ENCODE measurements at places on chromosomes 1 and 21.

DNA sequence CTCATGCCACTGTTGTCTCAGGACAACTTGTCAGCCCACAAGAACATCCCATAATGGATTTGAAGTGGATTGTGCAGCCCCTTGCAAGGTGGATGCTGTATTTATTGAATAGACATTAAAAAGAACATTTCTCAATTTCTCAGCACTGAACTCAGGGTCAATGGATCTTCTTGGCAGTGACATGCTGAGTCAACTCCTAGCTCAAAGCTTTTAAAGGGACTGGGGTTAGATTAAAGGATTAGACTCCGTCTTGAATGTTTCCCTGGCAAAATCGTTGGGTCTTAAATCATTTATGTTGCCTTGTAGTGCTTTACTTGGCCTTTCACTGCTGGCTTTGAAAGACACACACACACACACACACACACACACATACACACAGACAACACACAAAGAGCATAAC is 221.6 kb upstream of the PBX1 start:
- no peak for DNase-seq

GRCh38 chr1:82472489-82473131 is 671.9 kb downstream of the ADGRL2 start:
- no peak for DNase-seq

DNA sequence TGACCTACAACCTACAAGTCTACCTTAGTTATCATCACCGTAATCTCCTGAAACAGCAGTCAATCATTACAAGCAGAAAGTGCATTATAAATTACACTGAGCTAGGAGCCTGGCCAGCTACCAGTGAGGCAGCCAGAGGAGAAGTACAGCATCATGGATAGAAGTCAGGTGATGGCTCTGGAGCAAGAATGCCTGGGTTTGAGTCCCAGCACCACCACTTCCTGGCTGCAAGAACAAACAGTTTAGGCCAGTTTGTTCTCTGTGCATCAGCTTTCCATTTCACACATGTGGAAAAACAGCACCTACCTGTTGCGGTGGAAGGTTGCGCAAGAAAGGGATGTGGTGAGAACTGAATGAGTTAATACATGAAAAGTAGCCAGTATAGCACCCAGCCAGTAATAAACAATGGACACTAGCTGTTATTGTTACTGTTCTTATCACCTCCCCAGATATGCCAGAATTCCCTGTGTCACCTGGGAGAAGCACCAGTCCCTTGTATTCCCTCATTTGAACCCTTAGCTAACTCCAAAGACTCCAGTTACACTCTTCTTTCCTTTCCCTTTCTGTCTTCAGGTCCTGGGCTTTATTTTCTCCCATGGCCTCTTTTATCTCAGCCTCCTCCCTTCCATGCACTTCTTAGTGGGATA is 9.0 kb downstream of the CREG1 start:
- DNase-seq = no peak

- no peak for DNase-seq
Measured at GRCh38 chr1:23475641-23476040, 8.3 kb downstream of the ASAP3 start.

GRCh38 chr21:42639646-42640152 is 13.7 kb upstream of the PDE9A start:
- DNase-seq = no peak

DNA sequence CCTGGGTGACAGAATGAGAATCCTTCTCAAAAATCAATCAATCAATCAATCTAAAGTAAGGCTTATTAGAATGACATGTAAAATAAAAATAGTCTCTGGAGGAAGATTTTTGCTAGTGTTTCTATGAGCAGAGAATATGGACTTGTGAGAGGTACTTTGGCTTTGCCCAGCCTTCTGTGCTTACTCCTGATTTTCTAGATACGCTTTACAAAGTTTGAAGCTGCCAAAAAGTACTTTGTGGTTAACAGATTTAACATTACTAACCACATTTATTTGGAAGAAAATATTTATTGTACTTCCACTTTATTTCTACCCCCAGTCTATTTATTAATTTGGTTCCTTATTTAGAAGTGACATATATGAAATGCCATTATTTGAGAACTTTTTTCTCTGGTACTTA is 41.0 kb downstream of the CEP350 start:
- no peak for DNase-seq

GRCh38 chr1:196317535-196318522 is 290.4 kb downstream of the KCNT2 start:
- peak; percentile 57 for DNase-seq

- no peak for DNase-seq
Measured at GRCh38 chr1:99656701-99657100, 10.8 kb downstream of the PALMD start.

DNA sequence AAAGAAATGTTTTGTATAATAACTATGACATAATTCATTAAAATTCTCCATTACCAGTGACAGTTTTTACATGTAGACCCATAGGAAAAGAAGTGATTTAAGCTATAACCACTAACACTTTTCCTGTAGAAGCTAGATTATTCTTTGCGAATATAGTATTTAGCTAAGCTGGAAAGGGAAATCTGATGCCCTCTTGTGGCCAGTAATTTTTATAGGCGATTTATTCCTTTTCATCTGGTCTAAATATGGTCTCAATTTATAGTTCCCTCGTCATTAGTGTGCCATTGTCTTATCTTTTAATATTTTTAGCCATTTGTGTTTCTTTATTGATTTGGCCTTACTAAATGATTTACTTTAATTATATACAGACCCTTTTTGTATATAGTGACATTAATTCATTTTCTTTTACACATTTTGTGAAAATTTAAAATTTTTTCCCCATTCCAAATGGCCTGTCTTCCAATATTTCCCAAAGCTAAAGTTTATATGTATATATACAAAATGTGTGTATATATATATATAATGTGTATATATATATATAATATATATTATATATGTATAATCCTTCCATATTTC is 26.7 kb downstream of the BTG3 start:
- no peak for DNase-seq

DNA sequence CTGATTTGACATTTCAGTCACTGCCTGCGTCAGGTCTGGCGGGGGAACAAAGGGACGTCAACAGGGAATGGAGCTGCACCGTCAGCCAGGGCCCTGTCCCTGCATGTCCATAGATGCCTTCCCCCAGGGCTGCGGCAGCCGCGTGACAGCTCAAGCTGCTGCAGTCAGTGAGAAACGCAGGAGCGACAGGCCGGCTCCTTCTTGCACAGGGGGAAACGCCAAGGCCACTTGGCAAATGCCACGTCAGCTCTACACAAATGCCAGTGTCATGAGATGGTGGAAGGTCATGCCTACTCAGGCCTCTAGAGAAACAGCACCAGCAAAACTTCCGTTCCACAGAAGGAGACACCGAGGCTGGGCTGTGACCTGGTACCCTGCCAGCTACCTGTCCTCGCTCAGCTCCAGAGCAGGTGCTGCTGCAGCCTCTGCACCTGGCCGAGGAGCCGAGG is 37.7 kb downstream of the SYF2 start:
- DNase-seq = no peak

GRCh38 chr1:145778146-145778540 is 45.8 kb downstream of the RNF115 start:
- no peak for DNase-seq

DNA sequence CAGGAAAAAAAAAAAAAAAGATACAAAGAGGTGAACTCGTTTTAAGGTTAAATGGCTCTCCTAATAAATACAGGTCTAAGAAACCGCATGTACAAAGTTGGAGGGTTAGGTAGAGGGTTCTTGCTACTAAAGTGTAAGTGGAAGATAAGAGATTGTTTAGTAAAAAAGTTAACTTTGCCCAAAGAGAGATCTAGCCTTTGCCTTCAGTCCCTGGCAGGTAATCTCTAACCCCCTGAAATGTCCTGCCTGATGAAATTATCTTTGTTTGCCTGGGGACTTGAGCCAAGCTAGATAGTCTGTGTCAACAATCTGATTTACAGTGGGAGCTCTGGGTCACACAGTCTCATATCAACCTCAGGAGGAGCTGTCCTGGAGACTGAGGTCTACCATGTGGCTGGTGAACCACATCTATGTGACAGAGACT is 57.6 kb downstream of the TRIM33 start:
- DNase-seq = no peak

DNA sequence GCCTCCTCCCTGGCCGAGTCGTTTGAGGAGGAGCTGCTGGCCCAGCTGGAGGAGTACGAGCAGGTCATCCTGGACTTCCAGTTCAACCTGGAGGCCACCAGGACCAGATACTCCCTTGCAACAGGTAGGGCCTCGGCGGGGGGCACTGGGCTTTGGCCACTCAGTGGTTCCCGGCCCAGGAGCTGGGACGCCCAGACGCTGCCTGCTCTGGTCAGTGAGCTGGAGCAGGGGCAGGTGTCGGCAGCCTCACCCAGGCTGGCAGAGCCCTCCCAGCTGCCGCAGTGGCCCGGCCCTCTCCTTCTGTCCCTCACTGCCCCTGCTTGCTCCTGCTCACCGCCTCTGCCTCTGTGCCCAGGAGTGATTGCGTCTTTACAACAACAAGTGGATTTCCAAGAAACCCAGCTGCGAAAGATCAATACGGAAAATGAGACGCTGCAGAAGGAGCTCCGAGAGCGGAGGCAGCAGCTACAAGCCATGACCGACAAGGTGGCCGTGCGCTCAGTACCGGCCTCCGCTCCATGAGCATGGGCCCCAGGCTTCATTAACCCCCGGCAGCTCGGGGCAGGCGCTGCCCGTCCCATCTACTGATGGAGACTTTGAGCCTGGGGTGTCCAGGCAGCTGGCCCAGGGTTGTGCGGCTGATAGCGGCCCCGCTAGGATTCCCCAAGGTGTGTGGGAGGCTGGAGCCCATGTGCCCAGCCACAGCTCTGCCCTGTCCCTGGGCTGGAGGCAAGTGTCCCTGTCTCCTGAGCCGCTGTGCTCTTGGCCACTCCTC is 9.0 kb upstream of the SMIM1 start:
- DNase-seq = no peak

DNA sequence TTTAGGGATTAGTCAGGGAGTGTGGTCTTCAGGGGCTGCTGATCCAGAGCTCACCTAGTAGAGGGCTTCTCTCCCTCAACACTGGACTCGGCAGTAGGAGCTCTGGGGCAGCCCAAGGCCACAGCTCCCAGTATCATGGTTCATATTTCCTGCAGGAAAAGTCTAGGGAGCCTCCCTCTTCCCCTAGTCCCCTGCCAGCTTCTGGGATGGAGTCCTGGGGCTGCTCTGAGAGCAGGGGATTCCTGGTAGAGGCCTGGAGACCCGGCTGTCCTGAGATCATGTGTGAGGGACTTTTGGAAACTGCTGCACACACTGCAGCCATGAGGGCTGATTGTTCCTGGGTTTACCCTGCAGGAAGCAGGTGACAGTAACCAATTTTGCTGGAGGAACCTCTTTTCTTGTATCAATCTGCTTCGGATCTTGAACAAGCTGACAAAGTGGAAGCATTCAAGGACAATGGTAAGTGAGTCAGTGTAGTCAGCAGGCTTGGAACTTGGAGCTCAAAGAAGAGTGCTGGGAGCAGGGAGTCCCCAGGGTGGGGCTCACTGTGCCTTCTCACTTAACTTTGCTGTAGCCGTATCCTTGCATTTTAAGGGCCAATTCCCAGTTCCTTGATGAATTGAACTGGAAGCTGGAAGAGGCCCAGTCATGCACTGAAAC is 16.3 kb downstream of the STRIP1 start:
- DNase-seq = no peak

GRCh38 chr1:101291562-101292380 is 55.0 kb downstream of the S1PR1 start:
- DNase-seq = peak; percentile 59

- no peak for DNase-seq
Measured at GRCh38 chr1:189678779-189679178, 798.9 kb downstream of the BRINP3 start.

GRCh38 chr1:232422098-232422497 is 207.8 kb downstream of the SIPA1L2 start:
- no peak for DNase-seq

Measured in femur (tissue), 1 donor.